ENCODE measurements at places on chromosomes 7 and 10.

DNA sequence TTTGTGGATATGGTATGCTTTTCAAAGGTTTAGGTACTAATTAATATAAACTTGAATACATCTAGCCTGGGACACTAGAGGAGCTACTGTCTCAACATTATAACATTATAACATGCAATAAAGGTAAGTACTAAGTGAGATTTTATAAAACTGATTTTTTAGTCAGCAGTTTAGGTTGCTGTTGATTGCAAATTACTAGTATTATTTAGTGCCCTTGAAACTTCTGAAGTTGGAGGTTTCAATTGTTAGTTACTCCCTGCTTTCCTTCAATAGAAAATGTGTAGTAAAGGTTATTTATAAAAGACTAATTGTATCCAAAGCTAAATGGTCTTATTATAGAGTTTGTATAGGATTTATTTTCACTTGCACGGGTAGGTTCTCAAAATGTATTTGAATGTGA is 95.2 kb downstream of the POLL start:
- DNase-seq = no peak

DNA sequence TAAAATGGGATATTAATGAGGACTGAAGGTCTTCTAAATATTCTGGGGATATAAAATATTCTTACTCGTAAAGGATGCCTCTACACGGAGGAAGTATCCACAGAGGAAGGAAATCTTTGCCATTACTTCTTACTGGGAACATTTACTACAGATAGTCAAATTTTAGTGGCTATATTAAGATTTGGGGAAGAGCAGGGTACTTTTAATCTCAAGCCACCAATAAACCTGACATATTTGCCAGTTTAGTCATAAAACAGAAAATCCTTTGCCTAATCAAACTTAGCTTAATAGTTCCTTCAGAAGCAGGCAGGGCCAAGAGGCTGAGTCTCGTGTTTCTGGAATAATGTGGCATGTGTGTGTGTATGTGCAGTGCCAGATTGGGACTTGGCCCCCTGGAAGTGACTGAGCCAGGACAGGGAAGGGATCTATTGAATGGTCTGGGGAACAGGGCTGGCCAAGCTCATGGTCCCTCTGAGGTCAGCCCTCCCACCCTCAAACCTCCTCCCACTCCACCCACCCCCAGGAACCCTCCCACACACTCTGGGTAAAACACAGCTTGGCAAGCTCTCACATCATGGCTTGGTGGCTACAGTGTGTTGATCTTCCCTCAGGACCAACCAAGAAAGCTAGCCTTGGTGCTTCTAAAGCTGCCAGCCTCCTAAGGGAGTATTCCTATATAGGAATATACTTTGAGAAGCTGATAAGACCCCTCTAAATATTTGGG is 1.6 kb upstream of the PIK3CG start:
- no peak for DNase-seq

GRCh38 chr7:130410868-130411541 is 29.8 kb downstream of the CEP41 start:
- no peak for DNase-seq

DNA sequence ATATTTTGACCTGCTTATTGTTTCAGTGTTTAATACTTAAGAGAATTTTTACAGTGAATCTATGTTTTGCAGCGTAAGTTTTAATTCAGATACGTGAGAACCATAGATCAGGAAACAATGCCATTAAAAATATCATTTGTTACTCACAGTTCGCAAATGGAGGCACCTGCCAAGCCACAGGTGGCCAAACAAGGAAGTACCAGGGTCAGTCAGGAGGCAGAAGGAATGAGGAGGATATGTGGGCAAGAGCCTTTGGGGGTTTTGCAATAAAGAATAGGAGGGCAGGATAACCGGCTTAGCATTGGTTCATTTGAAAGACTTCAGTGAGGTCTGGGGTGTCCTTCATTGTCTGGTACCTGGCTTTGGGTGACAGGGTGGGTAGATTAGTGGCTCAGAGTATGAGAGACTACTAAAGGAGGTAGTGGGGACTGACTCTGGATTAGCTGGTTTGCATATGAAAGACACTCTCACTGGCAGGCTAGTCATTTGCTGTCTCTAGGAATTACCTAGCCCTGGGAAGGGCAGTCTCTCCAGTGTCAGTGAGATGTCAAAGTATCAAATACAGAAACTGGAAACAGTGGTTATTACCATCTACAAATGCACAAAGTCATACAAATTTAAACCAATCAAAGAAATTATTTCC is 132.2 kb upstream of the CAV2 start:
- DNase-seq = no peak

- no peak for DNase-seq
Measured at GRCh38 chr7:68785036-68785435, 813.2 kb upstream of the AUTS2 start.

- no peak for DNase-seq
Measured at GRCh38 chr10:74071157-74071556, 73.2 kb downstream of the VCL start.

- no peak for DNase-seq
Measured at GRCh38 chr7:80843018-80843677, 75.7 kb downstream of the SEMA3C start.

DNA sequence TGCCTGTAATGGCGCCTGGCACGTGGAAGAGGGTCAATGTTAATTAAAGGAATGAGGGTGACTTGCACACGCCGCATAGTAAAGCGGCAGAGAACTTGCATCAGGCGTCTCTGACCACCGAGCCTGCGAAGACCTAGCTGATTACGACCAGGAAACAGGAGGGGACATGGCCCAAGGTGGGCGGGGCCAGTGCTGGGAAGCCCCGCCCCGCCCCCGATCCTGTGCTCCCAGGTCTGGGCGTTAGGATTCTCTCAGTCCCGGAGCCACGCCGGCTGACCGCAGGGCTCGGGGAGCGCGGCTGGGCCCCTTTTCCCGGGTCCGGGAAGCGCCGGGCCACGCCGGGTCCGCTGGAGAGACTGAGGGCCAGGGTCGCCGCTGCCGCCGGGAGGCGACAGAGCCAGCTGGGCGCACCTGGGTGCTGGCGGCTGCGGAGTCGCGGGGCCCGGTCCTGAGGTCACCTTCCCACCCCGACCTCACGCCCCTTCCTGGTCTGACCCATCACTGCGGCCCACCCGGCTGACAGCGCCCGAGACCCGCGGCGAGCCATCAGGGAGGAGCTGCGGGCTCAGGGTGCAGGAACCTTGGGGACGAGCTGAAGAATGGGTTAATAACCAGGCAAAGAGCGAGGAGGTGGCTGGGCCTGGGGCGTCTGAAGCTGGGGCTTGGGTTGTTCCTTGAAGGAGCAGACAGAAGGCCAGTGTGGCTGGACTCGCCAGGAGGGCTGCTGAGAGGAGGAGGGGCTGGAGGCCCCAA is 23.0 kb upstream of the GRID1 start:
- peak; percentile 43 for DNase-seq

DNA sequence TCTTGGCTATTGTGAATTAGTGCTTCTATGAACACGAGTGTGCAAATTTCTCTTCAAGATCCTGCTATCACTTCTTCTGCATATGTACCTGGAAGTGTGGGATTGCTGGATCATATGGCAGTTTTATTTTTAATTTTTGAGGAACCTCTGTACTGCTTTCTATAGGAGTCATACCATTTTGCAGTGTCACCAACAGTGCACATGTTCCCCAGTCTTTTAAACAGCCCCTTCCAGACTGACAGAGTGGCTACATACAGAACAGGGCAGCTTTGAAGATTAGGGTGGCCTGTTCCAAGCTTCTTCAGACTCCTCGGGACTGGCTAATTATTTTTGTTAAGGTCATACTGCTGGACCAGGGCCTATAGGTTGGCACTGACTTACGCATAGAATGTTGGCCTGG is 82.9 kb downstream of the AUTS2 start:
- DNase-seq = no peak

GRCh38 chr7:12032146-12032545 is 178.9 kb upstream of the TMEM106B start:
- DNase-seq = no peak

DNA sequence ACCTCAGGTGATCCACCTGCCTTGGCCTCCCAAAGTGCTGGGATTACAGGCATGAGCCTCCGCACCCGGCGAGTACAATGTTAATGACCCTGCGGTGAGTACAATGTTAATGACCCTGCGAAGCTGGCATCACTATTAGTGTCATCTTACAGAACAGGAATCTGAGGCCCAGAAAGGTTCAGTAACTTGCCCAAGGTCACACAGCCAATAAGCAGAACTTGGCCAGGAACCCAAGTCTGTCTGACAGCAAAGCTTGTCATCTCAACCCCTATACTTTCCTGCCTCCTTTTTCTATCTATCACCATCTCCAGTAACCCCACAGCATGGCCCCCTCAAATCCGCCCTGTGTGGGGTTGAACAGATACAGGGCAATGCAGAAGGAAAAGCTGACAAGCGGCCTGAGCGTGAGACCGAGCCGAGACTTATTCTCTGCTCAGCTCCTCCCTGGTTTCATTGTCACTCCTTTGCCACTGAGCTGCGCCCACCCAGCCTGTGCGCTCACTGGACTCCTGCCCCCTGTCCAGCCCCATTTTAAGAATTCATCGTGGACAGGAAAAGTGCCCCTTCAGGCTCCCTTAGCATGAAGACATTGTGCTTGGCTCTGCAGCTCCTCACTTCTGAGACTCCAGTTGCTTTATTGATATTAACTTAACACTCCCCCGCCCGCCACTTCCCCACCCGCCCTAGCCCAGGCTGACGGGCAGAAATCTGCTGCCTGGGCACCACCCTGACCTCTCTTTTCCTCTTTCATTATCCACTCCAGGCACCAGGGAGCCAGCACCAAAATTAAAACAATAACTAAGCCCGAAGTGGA is 58.1 kb upstream of the LBX1 start:
- DNase-seq = no peak

Measured in epithelial cell of esophagus (primary cell).